Fibroblast of pulmonary artery (primary cell): ENCODE measurements at places on chromosomes 7 and 10.

DNA sequence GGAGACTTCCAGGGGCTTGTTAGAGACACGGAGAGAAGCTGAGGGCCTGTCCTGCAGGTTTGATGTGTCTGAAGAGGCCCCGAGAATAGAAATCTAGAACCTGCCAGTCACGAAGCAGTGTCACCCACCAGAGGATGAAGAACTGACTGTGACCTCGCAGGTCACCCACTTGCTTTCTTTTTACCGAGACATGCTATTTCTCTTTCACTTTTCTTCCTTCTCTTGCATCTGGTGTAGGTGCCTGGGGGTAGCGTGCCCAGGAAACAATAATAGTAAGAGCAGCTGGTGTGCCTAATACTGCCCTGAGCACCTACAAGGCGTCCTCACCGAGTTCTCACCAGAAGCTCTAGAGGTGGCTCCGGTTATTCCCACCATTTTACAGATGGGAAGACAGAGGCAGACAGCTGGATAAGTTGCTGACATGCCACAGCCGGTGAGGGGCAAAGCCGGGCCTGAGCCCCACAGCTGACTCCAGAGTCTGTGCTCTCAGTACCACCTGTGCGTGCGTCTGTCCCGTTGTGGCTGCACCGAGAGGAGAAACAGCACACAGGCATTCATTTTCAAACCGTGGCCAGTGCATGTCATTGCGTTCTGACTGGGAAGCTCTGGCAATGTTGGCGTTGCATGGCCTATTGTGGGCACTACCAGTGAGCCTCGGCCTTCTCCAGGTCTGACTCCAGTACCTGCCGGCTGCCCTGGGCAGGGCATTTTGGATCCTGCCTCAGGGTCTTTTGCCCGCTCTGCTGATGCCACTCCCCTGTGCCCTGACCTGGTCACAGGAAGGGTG is 7.8 kb downstream of the CHST3 start:
- no peak for DNase-seq

- DNase-seq: no peak
Measured at GRCh38 chr10:74033702-74034101, 35.8 kb downstream of the VCL start.

GRCh38 chr10:10598297-10598696 is 419.4 kb upstream of the CELF2 start:
- no peak for DNase-seq

DNA sequence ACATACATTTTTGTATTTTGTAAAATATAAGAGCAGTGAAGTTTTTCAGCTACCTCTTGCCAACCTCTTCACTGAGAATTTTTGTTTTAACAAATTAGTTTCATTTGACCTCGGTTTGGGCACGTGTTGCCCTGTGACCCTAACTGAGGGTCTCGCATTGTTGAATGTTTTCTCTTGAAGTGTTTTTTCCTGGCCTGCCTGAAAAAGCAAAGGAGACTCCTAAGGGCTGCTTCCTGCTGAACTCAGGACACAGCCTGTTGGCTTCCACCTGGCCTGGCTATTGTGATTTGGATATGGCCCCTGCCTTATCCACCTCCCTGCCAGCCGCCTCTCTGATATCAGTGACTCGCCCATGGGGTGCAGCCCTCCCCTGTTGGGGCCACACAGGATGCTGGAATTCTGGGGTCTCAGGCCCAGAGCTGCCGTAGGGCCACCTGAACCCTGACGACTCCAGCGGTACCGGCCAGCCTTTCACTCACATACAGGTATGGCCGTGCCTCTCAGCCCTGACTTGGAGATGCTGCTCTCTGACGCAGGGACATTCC is 58.8 kb upstream of the AQP1 start:
- no peak for DNase-seq

DNA sequence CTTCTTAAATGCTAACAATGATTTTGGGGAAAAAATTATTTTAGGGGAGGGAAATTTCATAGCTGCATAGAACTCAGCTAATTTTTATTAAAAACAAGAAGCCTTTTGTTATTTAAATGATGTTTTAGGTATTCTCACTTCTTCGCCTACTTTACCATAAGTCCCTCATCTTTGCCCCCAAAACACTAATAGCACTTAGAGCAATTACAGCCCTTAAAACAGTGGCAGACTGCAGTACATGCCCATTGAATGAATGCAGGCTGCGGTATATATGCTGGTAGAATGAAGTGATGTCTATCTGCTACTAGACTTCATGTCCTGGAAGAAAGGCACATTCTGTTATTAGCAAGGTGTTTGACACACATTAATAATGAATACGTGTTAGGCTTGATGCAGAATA is 2.9 kb upstream of the SPAG6 start:
- DNase-seq: no peak

DNA sequence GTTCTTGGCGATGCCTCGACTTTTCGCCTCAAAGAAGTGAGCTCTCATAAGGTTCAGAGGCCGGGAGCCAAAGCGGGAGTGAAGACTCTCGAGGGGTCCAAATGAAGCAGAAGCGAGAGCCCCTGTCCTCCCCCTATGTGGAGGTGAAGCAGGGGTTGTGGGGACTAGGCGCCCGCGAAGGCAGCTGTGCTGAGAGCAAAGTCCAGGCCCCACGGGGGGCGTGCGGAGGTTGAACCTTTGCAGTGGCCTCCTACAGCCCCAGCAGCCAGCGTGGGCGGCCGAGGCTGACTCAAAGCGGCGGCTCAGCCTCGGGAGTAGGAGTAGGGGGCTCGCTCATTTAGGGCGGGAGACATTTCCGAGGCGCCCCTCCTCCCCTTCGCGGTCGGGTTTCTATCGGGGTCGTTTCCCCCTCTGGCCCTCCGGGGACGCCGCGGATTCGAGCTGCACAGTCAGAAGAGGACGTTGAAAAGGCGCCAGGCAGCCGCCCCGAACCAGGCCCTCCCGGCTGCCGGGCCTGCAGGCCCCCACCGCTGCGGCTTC is 553 bp upstream of the ADD3 start:
- DNase-seq: no peak
